ENCODE measurements at places on chromosomes 1 and 21.

GRCh38 chr1:187051618-187052232 is 223.0 kb downstream of the PLA2G4A start:
- no peak for DNase-seq

- DNase-seq: no peak
Observed at GRCh38 chr21:25390701-25391100, 216.6 kb downstream of the MRPL39 start.

GRCh38 chr1:106836708-106837107 is 219.8 kb upstream of the PRMT6 start:
- no peak for DNase-seq

DNA sequence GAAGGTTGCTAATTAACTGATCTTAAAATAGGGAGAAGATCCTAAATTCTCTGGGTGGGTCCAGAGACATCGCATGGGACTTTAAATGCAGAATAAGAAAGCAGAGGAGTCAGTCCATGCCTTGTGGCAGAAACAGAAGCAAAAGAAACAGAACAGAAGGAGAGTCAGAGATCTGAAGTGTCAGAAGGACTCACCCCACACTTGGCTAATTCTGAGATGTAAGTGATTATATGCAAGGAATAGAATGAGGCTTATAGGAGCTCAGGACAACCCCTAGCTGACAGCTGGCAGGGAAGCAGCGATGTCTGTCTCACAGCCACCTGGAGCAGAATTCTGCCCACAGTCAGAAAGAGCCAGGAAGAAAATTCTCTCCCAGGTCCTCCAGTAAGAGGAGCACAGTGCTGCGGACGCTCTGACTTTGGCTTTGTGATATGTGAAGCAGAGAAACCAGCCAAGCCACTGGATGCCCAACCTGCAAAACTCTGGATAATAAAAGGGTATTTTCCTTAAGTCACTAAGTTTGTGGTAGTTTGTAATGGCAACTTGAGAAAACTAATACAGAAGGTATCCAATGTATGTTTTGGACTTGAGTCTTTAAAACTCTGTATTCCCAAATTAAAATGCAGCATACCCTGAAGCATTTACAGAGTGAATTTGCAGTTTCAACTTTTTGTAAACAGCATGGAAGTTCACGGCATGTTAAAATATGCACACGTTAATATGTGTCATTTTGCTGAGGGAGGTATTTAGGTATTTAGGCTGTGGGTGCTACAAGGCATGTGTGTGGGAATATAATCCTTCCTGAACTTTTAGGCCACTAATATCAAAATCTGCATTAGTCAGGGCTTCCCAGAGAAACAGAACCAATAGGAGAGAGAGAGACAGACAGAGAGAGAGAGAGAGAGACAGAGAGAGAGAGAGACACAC is 388.5 kb downstream of the PCP4 start:
- no peak for DNase-seq

GRCh38 chr1:6785728-6786505 is 663 bp downstream of the CAMTA1 start:
- no peak for DNase-seq

DNA sequence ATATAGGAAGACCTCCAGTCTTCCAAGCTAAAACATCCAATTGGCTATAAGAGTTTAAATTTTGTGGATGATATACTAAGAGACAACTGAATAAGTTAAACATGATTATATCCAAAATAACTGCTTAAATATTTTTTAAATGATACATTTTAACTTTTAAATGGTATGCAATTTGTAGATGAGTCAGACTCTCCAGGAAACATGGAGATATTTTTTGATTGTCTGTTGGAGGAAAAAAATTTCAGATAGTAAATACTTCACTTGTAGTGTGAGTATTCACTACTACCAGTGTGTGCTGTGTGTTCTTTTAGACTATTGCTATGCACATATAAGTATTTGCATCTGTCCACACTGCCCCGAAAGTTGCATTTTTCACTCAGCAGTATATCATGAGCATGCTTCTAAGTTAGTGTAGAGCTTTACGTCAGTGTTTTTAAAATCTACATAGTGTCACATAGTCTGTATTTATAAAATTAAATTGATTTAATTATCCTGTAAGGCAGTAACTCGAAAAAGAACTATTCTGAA is 91.1 kb downstream of the USP25 start:
- no peak for DNase-seq

Data from hypothalamus (tissue), 51 donors.